ENCODE measurements at places on chromosomes 16 and 17.
A peak's percentile ranks its signal among the peaks of the same experiment; 100 is the strongest.

DNA sequence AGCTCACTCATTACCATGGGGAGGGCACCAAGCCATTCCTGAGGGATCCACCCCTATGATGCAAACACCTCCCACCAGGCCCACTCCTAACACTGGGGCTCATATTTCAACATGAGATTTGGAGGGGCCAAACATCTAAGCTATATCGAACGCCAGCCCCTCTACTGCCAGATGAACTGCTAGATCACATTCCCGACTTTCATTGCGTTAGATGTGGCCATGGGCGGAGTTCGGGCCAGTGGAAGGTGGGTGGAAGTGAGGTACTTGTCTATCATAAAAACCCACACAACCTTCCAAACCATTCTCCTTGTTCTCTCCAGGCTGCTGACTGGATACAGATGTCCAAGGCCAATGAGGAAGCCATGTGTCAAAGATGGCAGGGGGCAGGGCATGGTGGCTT, 27.0 kb upstream of the ANKRD40CL start:
- no peak for DNase-seq

GRCh38 chr17:18031955-18032354, 7.0 kb downstream of the ATPAF2 start:
- DNase-seq: no peak

- DNase-seq: peak; percentile 43
Observed at GRCh38 chr17:888998-889441, 90.6 kb downstream of the NXN start.

GRCh38 chr17:32551186-32551955, 64.6 kb downstream of the CDK5R1 start:
- DNase-seq: peak; percentile 37

DNA sequence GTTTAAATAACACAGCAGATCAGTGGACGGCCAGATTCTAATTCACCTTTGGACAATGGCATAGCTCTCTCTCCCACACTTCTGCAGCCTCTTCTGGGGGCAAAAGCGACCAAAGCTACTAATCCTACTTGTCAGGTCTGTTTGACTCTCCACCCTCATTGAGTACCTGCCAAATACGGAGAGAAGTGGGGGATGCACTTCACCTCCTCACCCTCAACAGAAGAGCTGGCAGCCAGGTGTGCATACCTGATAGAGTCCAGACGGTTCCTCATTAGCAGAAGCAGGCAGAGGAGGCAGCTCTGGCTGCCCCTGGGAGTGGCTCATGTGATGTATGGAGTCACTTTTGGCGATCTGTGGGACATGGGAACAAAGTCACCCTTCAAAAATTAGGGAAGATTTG, 4.9 kb downstream of the DNAH3 start:
- no peak for DNase-seq

DNA sequence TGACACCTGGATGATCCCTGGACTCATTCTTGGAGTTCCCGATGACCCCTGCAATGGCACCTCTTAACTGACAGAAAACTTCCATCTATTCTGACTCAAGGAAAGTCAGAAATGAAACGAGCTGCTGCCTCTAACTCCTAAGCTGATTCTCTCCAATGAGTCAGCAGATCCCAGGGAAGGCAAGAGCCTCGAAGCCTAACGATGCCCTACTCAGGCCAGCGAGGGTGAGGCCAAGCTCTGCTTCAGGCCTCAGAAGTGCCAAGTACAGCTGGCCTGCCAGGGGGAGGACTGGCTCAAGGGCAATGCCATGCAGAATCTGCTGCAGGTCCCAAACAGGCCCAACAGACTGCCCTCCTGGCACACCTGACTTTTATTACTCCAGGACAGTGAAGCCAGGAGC, 36.3 kb downstream of the PLXDC1 start:
- no peak for DNase-seq

GRCh38 chr16:30186782-30187555, 3.6 kb downstream of the CORO1A start:
- peak; percentile 84 for DNase-seq
